ENCODE measurements at places on chromosomes 4 and X. TPM values are rescaled to one million over a fixed set of nuclear protein-coding genes. Genes with fewer than 3 reads are reported as not detected.

ARHGEF6 gene
- total RNA-seq = 54.9 TPM

CPXCR1 gene
- total RNA-seq = not detected

PDGFC gene
- total RNA-seq = 12.9 TPM

SMS gene
- 46.8 TPM for total RNA-seq

TRAM1L1 gene
- total RNA-seq = 0.82 TPM

AREG gene
- total RNA-seq = 0.55 TPM

ARSJ gene
- total RNA-seq = 1.2 TPM

All from left ventricle myocardium inferior (tissue), 1 donor.